ENCODE measurements at places on chromosomes 16 and 17. TPM values are rescaled to one million over a fixed set of nuclear protein-coding genes. Genes with fewer than 3 reads are reported as not detected.

NPIPB9 gene
- 0.70 TPM for total RNA-seq

C16orf96 gene
- 0.24 TPM for total RNA-seq

ODAD4 gene
- total RNA-seq: 0.43 TPM

SARM1 gene
- 6.2 TPM for total RNA-seq

SPDYE4 gene
- total RNA-seq: not detected

DNA sequence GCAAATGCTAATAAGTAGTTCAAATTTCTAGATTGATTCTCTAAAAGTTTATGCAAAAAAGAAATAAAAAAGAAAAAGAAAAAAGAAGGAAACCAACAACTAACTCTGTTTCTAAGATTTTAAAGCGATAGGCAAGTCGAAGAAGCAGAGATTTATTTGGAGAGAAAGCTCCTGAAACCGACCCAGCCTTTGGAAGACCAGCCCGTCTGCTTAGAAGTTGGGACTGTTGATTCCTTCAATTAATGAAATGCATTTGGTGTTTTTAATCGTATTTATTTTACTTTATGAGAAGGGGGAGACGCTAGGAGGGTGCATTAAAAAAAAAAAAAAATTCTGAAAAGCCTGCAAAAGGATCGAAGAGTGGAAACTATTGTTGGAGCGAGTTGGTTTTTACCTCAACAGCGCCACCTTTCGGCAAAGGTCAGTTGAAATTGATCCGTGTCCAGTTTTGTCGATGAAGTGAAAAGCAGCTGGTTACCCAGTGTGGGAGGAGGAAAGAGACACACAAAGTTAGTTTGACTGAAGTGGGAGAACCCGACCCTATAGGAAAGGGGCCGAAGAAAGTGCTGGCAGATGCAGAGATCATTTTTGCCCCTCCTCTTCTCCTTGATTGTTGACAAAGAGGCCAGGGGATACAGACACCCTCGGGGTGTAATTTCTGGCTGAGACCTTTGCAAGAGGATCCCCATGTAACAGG, 1.5 kb upstream of the MAF start:
- peak; percentile 91 for DNase-seq

DNA sequence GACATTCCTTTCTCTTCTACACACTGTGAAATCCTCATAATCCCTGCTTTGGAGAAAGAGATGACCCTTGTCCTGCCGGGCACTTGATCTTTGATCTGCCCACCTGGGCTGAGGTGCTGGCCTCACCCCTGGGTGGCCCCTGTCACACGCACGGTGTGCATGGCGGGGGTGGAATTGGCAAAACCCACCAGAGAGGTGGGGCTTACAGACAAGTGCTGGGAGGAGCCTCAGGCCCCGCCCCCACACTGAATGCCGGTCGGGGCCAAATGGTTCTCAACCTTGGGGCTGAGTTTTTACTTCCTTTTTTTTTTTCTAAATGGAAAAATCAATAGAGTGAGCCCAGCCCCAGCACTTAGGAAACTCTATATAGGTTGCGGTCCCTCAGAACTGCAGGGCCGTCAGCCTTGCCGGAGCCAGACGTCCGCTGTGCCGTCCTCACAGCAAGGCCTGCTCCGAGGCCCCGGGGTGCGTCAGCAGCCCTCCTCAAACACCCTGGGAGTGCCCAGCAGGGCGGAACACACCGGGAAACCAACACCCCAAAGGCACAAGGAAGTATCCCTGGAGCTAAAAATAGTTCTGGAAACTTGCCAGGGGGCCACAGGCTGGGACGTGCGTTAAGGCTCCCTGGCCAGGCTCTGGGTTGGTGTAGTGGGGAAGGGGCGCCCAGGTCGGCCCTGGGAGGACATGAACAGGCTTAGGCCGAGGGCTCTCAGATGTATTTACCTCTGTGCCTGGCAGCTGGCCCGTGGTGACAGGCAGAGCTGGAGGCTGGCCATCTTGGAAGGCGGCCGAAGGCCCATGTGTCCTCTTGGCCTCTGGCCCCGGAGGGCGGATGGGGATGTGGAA, 11.0 kb downstream of the GPRC5C start:
- peak; percentile 91 for DNase-seq

- DNase-seq: no peak
These were observed 101.7 kb upstream of the SEC14L1 start for GRCh38 chr17:77038884-77039555.
